C1 segment of cervical spinal cord (tissue), 14 donors: ENCODE measurements at places on chromosomes 7 and 10.

DNA sequence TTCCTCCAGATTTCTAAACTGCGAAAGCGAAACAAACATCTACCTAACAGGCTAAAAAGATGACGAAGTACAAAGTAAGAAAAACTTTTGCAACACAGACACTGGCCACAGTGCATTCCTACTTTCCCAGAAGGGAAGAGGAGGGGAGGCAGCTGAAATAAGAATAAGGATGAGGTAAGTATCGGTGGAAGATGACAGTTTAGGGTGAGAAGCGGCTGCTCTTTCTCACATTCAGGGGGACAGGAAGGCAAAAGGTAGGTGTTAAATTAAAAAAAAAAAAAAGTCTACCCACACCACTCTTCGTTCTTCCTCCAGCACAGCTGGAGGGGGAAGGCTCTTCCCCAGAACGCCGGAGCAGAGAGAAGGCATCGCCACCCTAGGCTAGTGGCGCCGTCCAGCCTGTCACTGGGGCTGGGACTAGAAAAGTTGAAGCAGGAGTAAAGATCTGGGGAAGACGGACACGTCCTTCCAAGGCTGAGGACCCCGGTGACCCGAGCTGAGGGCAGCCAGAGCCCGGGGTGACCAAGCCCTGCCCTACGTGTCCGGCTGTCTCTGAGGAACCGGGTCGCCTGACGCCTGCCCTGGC, 846 bp downstream of the DNAJC1 start:
- DNase-seq: no peak

GRCh38 chr7:5677538-5678294, 103.7 kb downstream of the RNF216 start:
- DNase-seq: peak; percentile 42

DNA sequence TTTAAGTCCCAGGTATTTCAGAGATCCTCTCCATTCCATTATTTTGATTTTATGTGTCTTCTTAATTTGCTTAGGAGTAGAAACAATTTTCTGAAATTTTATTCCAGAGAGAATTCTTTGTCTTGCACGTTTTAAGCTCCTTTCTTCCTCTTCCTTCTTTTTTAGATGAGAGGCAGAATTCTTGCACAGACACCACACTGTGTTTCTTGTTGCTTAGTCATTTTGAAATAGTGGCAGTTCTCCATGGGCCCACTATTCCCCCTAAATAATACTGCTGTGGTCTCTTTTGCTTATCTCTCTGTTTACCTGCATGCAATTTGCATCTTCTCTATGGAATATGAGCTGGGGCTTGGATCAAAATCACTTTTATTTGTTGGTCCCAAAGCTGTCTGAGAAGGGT, 54.3 kb upstream of the WAC start:
- DNase-seq: no peak

GRCh38 chr10:8489823-8490222, 435.3 kb downstream of the GATA3 start:
- no peak for DNase-seq

- no peak for DNase-seq
Measured at GRCh38 chr7:64174941-64175340, 32.1 kb upstream of the ZNF735 start.
